ENCODE measurements at places on chromosomes 1 and 21.
A peak's percentile ranks its signal among the peaks of the same experiment; 100 is the strongest.

DNA sequence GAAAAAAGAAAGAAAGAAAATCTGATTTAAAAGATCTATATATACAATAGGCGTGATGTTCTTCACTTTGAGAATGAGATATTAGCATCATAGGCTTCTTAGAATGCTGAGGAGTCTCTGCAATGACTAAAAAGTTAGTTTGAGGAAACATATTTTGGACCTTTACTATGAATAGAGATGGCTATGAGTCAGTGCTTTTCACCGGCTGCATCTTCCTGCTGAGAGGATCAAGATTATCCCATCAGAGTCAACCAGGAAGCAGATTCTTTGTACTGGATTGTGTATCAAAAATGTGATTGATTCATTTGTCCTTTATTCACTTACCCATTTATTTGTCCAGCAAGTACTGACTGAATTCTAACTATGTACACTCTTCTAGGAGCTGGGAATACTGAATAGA, 144.2 kb downstream of the KCNK2 start:
- no peak for DNase-seq

- no peak for DNase-seq
Observed at GRCh38 chr1:33232716-33233115, 23.6 kb upstream of the ZNF362 start.

- DNase-seq = no peak
Observed at GRCh38 chr1:99305626-99306025, 41.3 kb downstream of the PLPPR4 start.

DNA sequence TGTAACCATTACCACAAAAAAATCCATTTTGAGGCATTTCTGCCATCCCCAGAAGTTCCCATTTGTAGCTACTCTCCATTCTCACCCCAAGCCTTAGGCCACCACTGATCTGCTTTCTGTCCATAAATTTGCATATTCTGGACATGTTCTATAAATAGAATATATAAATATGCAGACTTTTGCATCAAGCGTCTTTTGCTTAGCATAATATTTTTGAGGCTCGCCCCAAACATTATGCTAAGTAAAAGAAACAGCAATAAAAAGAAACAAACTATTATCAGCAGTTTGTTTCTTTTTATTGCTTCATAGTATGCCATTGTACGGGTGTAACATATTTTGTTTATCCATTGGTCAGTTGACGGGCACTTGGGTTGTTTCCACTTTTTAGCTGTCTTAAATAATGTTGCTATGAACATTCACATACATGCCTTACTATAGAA, 7.9 kb downstream of the TFAP2E start:
- no peak for DNase-seq

- DNase-seq = no peak
Observed at GRCh38 chr1:39409055-39409816, 82.2 kb upstream of the BMP8A start.

GRCh38 chr1:234386122-234386521, 12.9 kb downstream of the COA6 start:
- no peak for DNase-seq

GRCh38 chr1:214344897-214345296, 63.9 kb downstream of the SMYD2 start:
- no peak for DNase-seq

DNA sequence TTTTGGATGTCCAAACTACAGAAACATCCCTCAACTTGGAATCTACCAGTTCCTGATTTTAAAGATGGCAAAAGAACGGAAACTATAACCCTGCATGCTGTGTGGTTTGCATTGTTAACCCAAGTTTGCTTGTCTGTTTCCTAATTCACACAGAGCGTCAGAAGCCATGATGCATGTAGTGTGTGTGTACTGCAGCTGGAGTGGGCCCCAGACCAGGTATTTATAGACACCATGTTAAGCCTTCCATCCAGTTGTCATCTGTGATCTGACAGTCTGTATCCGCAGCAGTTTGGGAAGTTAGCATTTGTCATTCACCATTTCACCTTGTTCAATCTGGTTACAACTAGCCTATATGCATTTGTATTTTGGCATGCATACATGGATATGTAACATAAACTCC, 27.7 kb upstream of the PLEKHM2 start:
- DNase-seq = no peak

- no peak for DNase-seq
Observed at GRCh38 chr21:45168522-45168921, 94.1 kb downstream of the ADARB1 start.

DNA sequence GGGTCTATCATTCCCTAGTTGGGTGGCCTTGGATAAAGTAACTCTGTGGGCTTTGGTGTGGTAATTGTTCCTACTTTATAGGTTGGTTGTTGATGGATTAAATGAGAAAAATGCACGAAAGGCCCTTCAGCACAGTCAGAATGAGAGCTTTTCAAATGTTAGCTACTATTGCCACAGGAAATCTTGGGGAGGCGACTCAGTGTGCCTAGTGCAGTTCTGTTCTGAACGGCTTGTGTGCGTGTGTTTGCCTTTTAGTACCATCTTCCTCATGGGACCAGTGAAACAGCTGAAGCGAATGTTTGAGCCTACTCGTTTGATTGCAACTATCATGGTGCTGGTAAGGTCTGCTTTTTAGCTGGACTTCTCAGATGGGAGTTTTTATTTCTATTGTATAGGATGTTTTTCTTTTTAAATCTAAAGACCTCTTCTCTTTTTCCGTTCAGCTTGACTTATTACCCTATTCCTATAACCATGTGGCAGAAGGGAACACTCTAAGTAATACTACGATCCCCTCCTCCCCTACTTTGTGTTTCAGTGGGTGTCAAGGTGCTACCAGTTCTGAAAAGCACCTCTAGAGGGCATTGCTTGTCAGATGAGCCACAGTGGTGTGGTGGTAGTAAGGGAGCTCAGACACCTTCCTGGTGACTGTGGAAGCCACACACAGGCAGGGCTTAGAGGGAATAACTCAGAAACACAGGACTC, 9.2 kb downstream of the SFT2D2 start:
- DNase-seq = peak; percentile 66

DNA sequence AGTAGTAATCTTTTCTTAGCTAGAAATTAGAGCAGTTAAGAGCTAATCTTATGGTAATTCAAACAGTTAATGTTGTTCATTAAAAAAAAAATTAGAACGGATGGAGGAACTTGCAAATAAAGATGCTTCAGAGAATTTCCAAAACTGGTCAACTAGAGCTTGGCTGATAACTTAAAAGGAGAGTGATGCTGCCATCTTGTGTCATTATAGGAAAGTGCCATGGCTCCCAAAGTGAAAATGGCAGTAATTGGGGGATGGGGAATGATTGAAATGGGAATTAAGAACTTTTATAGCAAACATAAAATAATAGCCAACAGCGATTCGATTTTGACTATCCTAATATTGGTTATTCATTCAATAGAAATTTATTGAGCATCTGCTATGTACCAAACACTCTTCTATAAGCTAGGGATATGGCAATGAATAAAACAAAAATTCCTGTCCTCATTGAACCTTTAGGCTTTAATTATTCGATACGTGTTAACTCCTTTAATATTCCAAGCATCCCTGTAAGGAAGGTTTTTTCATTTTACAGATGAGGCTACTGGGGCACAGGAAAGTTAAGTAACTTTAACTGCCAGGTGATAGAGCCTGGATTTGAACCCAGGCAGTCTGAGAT, 5.7 kb upstream of the PLPP3 start:
- no peak for DNase-seq

DNA sequence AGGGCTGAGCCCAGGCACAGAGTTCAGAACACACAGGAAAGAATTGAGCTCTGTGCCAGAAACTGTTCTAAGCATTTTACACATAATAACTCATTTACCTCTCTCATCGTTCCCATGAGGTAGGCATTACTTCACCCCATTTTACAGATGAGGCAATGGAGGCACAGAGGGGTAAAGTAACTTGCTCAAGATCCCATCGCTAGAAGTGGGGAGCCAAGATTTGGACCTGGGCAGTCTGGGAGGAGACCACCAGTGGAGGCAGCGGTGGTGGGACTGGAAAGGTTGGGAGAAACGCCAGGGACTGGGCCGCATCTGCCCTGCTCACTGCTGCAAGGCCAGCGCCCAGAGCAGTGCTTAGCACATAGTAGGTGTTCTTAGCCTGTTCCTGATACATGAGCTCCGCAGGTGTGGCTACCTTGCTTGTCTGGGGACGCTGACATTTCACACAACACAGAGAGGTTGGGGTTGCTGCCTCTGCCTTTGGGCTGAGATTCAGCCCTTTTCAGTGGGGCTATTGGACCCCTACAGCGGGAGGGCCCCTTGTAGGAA, 27.8 kb upstream of the EPS8L3 start:
- DNase-seq = no peak

DNA sequence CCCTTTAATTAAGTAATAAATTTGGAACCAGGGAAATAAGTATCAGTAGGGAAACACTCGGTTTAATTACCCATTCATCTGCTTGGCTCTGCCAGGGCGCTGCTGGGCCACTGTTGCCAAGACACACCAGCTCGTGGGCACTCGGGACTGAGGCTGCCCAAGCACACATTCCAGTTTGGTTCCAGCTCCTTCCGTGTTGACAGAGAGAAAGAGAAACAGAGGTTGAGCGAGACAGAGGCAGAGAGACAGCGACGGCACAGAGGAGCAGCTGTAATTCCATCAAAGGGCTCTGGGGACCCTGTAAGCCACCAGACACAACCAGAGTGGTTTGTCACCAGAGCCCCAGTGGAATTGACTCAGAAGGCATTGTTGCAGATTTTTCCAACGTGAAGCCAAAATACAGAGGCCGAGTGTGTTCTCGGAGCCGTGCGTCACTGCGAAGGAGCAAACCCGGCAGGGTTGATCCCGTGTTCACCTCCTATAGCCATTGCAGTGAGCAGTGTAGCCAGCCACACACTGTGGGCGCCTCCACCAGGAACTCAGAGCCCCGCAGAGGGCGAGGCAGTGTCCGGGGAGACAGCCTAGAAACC, 33.5 kb downstream of the SYF2 start:
- no peak for DNase-seq

GRCh38 chr1:184469396-184469795, 82.6 kb downstream of the C1orf21 start:
- DNase-seq = peak; percentile 25

DNA sequence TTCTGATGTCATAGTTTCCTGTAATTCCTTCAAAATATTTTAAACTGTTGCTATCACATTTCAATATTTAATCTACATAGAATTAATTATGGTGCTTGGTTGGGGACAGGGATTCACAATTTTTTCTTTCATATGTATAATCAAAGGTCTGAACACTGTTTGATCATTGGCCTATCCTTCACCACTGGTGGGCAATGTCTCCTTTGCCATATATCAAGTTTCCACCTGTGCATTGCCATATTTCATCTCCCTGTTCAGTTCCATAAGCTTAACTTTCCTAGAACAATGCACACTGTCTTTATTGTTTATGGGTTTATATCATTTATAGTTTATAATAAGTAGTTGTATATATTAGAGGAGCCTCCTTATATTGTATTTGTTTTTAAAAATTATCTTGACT, 374.9 kb upstream of the PTBP2 start:
- DNase-seq = no peak

GRCh38 chr1:18661404-18662285, 31.0 kb downstream of the PAX7 start:
- DNase-seq = no peak

GRCh38 chr1:236228411-236228810, 53.3 kb downstream of the ERO1B start:
- no peak for DNase-seq

DNA sequence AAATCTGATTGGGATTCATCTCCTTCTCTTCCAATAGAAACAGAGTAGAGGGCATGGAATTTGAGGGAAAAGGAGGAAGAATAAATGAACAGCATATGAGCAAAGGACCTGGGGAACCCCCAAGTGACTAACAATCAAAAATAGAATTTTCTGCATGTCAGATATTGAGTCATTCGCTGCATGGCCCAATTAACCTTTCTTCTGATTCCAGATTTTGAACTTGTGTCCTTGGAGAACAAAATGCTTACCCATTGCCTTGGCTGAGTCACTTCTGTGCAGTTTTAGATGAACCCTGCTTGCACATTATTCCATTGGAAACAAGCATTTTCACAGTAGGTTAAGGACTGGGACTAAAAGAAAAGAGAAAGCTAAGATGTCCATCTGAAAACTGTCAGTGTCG, 390.5 kb downstream of the ST6GALNAC3 start:
- DNase-seq = no peak

- DNase-seq = no peak
Observed at GRCh38 chr1:160826546-160826945, 30.6 kb downstream of the LY9 start.

DNA sequence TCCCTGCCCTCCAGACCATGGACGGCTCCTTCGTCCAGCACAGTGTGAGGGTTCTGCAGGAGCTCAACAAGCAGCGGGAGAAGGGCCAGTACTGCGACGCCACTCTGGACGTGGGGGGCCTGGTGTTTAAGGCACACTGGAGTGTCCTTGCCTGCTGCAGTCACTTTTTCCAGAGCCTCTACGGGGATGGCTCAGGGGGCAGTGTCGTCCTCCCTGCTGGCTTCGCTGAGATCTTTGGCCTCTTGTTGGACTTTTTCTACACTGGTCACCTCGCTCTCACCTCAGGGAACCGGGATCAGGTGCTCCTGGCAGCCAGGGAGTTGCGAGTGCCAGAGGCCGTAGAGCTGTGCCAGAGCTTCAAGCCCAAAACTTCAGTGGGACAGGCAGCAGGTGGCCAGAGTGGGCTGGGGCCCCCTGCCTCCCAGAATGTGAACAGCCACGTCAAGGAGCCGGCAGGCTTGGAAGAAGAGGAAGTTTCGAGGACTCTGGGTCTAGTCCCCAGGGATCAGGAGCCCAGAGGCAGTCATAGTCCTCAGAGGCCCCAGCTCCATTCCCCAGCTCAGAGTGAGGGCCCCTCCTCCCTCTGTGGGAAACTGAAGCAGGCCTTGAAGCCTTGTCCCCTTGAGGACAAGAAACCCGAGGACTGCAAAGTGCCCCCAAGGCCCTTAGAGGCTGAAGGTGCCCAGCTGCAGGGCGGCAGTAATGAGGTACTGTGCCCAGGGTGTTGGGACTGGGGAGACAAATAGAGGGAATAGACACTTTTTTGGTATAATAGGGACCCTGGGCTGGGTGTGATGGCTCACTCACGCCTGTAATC, 1.0 kb downstream of the ZBTB48 start:
- DNase-seq = no peak

GRCh38 chr1:37958690-37959089, 11.8 kb upstream of the INPP5B start:
- no peak for DNase-seq

- no peak for DNase-seq
Observed at GRCh38 chr1:231070758-231071444, 30.8 kb upstream of the FAM89A start.
